ENCODE measurements at places on chromosomes 3 and 15. TPM values are rescaled to one million over a fixed set of nuclear protein-coding genes. Genes with fewer than 3 reads are reported as not detected.

DNA sequence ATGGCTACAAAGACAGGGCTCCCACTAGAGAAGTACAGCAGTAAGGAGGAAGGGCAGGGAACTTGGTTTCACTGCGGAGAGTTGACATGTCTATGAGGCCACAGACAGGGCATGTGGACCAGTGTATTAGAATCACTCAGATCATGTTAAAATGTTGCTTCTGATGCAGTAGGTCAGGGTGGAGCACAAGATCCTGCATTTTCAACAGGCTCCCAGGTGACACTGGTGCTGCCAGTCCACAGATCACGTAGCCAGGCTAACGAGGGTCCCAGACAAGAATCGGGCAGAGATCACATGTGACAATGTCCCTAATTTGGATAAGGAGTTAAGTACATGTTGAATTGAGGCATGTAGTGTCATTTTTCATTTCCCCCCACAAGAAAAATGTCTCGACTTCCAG, 73.6 kb downstream of the SPSB4 start:
- no peak for DNase-seq

DNA sequence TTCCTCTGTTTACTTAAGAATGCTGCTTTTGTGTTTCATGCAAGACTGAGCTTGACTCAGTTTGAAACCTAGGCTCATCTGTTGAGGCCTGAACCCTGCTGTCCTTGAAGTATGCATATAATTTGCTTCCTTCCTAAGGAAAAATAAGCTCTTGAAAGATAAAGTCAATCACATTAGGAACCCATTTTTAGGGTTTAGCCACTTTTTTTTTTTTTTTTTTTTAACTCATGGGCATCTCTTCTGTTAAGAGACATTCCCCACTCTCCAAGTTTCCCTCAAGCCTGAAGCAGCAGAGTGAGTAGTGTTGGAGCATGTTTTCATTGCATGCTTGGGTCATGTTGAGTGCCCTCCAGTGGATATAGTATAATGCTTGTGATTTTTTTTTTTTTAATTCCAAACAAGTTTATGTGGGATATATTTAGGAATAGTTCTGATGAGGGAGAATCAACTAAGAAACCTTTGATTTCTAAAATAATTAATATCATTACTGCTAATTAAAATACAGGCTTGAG, 3.6 kb downstream of the CTNNB1 start:
- peak; percentile 17 for DNase-seq

GRCh38 chr3:182999767-183000166, 19.4 kb upstream of the DCUN1D1 start:
- DNase-seq, result no peak

FBLN2 gene
- 19.5 TPM for polyA plus RNA-seq

THSD4 gene
- polyA plus RNA-seq, result 18.2 TPM

ISL2 gene
- 3.1 TPM for polyA plus RNA-seq

FBXW12 gene
- polyA plus RNA-seq, result 1.5 TPM
